ENCODE measurements at places on chromosomes 16 and 17. TPM values are rescaled to one million over a fixed set of nuclear protein-coding genes. Genes with fewer than 3 reads are reported as not detected.

GRCh38 chr16:70482624-70483023, 28.2 kb downstream of the FCSK start:
- DNase-seq, result peak; percentile 13

DNA sequence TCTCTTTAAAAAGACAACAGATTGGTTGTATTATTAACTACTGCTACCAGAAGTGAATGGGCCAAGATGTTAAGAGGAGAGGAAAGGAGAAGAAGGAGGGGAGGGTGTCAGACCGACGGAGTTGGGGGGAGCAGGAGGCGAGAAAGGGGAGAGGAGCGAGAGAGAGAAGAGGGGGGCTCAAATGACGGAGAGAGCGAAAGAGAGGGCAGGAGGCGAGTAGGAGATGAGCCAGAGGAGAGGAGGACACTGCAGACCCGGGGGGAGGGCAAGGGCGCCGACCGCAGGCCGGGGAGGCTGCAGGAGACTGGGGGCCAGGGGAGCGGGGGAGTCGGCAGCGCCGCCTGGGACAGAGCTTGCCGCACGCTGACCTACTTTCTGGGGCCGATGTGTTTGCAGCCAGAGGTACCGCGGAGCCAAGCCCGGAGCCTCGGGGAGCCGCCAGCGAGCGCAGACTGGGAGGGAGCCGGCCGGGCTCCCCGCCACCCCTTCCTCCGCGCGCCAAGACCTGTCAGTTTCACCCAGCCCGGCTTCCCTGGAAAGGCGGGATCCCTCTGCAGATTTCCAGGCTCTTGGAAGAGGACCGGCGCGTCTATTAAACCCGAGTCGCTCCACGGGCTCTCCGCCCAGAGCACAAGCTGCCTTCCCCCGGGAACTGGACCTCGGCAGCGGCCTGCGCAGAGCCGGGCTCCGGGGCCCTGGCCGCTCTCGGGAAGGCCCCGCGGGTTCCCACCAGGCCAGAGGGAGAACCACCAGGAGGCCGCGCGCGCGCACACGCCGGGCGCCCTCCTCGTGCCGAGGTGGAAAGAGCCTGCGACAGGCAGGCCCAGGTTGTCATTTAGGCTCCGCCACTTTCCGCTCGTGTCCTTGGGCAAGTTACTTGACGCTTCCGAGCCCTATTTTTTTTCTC, 74.6 kb downstream of the CMC2 start:
- peak; percentile 35 for DNase-seq

DNA sequence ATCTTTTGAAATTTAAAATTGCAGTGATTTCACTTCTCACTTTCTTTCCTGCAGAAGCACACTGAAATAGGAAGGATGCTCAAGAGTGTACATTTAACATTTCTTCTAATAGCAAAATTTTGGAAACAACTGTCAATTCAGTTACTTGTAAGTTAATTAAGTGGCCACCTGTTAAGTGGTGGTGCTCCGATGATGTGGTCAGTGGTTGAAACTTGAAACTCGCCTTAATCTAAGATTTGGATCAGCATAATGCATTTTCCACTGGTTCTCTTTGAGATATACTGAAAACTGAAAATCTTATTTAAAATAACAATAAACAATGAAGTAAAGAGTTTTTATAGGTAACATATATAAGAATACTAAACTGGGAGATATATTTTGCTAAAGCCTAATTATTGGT, 7.0 kb upstream of the MYH8 start:
- DNase-seq, result no peak

DNA sequence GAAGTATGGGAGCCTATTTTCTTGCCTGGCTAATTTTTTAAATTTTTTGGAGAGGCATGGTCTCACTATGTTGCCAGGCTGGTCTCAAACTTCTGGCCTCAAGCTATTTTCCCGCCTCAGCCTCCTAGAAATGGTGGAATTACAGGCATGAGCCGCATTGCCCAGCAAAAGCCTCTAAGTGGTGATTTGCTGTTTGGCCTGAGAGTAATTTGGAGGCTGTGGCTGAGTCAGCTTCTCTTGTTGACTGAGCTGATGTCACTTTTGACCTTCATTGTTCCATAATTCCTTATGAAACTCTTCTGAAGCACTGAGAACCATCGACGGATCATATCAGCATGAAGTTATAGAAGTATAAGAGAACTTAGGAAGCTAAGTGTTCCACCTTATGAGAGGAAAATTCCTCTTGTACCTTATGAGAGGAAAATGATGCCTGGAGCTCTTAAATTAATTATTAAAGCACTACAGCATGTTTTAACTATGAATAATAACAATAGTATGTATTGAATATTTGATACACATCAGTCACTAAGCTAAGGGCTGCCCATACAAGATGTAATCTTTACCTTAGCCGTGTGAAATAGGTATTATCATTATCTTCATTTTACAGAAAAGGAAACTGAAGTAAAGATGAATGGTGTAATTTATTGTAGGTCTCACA, 220.8 kb upstream of the MON1B start:
- no peak for DNase-seq

DNA sequence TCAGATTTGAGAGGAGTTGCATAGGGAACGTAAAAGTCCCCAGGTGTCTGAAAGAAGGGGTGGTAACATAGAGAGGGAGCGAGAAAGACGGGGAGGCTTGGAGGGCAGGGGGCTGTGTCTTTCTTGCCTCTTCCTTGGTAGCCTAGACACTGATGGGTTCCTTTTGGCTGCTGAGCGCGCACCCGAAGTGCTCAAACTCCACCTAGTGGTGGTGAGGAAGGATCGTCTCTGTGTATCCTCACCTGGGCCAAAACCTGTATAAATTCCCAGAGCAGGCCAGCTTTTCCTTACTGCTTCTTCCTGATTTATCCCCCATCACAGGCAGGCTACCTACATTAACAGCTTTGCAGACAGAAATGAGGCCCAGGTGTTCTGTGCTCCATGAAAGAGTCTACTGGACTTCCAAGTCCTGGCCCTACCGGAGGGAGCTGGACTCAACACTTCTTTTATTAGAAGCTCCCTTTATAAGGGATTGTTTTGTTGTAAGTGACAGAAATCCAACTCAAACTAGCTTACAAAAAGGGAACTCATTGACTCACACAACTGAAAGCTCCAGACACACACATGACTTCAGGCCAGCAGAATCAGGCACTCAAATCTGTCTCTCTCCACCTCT, 5.5 kb upstream of the SLC25A35 start:
- peak; percentile 64 for DNase-seq

DNA sequence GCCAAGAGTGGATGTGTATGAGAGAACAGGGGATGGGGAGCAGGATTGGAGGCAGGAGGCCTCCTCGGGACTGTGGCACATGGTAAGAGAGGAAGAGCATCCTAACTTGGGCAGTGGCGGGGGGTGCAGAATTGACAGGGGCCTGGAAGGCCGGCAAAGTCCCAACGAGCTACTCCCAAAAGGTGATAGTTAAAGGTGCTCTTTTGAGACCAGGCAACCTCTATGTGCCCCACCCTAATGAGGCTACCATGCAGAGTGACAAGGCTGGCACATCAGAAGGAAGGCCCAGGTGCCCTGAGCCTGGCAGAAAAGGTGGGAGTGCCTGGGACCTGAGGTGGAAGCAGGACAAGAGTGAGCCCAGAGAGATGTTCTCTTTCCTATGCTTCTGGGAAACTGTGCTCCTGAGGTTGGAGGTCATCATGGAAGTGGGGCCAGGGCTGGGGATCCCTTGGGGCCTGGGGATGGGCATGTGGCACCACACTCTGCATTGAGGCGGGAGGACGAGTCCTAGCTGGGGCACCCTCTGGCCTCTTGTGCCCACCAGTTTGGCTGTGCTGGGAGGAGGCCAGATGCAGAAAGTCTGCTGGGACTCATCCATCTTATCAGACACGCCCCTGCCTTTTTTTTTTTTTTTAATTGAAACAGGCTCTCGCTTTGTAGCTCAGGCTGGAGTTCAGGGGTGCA, 5.9 kb downstream of the RAB11FIP4 start:
- no peak for DNase-seq

PIPOX gene
- total RNA-seq, result 1.1 TPM

TMEM220 gene
- total RNA-seq, result 1.1 TPM

KRTAP2-3 gene
- 1.4 TPM for total RNA-seq

All from IMR-90 (cell line).